NCI-H187 (cell line): ENCODE measurements at places on chromosomes 11 and 22.
A peak's percentile ranks its signal among the peaks of the same experiment; 100 is the strongest.

DNA sequence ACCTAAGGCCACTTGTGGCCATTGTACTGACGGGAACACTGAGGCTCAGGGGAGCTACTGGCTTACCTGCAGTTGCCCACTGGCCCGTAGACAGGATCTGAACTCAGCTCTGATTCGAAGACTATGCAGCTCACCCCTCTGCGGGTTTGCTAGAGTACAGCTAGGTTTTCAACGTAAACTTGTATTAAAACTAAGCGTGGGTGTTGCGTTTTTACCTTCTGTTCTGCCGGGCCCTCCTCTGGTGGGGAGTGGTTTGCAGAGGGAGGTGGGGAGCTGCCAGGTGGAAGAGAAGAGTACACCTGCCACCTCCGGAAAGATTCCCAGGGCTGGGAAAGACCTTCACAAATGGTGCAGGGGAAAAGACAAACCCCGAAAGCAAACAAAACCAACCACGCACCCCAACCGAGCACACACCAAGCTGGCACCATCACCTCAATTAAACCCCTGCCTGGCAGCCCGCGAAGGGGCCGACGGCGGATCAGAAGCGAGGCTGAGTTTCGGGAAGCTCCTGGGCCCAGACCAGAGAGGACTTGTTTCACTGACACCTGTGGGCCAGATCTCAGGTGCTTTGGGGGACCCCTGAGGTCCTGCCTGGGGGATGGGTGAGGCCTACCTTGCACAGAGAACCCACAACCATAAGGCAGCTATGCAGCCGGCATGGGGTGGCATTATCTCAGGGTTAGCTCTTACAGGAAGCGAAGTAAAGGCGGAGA, 37.7 kb downstream of the SHISAL1 start:
- no peak for DNase-seq

DNA sequence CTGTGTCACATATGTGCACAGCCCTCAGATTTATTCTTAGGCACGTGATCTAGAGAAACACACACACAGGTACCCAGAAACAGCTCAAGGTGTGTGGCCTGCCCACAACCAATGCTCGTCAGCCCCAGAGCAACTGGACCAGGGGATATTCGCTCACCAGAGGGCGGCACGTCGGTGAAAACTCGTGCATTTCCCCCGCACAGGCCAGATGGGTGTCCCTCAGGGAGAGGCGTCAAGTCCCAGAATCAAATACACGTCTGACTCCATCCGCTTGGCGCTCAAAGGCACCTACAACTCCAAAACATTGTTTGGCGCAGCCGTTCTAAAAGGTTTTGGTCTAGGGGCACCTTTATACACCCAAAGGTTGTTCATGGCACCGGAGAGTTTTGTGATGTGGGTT, 429.0 kb downstream of the BRD1 start:
- DNase-seq, result no peak

- no peak for DNase-seq
Measured at GRCh38 chr11:19027829-19028595, 32.5 kb downstream of the MRGPRX2 start.

DNA sequence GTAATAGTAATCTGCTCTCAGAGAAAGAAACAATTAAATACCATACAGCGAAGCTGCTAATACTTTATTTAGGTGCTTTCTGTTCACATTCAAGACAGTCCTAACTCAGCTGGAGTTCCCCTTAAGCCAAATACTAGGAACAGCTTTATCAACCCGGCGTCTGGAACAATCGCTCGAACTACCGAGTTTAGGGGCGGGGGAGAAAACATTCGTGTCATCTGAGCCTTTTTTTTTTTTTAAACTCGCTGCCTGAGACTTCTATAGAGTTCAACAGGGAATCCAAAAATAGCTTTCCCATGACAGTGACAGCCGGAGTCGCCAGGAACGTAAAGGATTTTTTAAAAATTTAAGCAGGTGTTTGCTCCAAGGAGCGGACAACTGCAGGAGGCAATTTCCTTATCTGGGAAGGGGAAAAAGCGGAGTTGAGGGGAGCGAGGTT, 852 bp downstream of the TRAF6 start:
- no peak for DNase-seq

DNA sequence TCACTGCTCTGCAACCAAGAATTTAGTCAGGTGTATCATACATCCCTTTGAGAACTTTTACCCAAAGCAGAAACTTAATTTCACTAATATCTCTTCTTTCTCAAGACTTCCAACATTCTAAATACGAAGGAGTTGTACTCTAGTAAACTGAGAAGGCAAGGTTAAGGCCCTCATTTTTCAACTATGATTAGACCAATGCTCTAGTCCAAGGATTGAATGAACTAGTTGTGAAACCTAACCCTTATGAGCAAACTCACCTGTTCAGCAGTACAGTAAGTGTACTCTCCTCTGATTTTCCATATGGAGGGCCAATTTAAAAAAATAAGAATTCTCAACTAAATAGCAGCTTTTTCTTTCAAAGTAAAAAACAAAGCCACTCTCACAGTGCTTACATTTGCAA, 180.0 kb upstream of the C11orf58 start:
- no peak for DNase-seq

GRCh38 chr22:38762551-38762983, 6.8 kb upstream of the SUN2 start:
- DNase-seq, result no peak

GRCh38 chr11:31872076-31872443, 60.9 kb upstream of the PAX6 start:
- DNase-seq, result no peak

GRCh38 chr11:26801601-26802000, 79.7 kb upstream of the SLC5A12 start:
- DNase-seq, result no peak

- DNase-seq, result no peak
Measured at GRCh38 chr22:39917197-39917643, 16.3 kb downstream of the GRAP2 start.

DNA sequence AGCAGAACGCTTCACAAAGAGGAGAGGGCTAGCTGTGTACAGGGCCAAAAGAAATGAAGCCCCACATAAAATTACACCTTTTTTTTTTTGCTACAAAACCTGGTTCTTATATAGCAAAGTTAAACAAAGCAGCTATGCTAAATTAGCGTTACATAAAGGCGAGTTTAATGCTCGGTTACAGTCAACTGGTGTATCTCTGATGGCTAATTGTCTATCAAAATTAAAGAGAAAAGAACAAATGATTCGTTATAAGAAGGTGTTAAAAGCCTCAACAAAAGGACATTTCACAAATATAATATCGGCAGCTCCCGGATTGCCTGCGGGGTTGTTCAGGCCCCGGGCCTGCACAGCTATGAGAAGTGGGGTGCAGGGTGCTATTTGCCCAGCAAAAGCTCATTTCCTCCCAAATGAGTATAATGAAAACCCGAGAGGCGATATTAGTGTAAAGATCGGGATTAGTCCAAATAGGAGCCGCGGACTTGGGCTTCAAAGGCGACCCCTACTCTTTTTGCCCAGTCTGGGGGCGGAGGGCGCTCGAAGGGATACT, 13.3 kb upstream of the PAX6 start:
- no peak for DNase-seq

DNA sequence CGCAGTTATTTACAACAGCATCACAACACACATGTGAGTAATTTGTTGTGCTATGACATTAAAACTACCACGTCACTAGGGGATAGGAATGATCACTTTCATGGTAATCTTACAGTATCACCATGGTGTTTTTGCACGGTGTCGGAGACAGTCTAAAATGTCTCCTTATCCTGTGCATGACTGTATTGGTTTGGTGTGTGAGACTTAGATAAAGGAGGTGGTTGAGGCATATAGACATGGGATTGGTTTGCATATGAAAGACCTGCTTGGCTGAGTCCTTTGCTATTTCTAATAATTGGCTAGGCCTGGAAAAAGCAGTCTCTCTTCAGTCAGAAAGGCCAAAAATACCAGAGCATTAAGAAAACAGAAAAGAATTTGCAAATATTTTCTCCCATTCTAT, 30.2 kb downstream of the MSANTD4 start:
- no peak for DNase-seq

DNA sequence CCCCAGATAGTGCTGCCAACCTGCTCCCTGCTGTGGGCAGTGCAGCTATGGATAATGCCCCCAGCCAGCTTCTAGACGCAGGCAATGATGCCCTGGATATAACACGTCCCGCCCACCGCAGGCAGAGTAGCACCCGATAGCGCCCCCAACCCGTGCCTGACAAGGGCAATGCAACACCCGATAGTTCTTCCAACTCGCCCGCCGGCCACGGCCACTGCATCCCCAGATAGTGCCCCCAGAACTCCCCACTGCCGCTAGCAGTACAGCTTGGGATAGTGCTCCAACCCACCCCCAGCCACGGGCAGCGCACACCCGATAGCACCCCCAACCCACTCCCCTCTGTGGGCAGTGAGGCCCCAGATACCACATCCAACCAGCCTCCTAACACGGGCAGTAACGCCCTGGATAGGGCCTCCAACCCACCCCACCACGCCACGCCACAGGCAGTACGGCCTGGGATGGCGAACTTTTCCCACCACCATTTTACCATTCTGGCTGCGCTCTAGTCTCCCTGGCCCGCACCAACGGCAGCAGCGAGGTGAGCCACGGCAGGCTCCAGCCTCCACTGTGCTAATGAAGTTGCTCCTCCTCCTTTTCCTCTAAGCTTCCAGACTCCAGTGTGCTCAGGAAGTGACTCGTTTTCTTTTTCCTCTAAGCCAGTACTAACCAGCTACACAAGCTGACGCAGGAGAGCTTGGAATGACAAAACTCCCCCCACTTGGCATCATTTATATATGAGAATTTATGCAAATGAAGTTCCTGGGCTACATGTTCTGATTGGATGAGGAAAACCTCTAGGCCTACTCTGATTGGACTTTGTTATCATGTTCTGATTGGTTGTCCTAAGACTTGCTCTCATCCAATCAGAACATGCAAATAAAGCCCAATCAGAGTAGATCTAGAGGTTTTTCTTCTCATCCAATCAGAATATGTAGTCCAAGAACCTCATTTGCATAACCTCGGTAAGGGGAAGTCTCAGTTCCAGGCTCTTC, 3.0 kb upstream of the RFPL3 start:
- no peak for DNase-seq

- no peak for DNase-seq
Measured at GRCh38 chr11:117444711-117445658, 117.3 kb downstream of the CEP164 start.

DNA sequence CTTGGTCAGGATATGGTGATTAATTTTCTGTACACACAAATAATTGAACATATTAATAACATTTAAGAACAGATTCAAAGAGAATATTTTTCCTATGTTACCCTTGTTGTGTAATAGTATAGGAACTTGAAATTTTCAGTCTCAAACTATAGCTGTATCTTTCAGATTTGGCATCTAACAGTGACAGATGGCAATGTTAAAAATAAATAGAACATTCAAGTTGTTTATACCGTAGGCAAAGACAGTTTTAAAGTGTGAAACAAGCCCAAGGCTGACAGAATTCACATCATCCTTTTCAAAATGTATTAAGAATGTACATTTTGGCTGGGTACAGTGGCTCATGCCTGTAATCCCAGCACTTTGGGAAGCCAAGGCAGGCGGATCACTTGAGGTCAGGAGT, 92.6 kb upstream of the TP53AIP1 start:
- DNase-seq, result no peak

DNA sequence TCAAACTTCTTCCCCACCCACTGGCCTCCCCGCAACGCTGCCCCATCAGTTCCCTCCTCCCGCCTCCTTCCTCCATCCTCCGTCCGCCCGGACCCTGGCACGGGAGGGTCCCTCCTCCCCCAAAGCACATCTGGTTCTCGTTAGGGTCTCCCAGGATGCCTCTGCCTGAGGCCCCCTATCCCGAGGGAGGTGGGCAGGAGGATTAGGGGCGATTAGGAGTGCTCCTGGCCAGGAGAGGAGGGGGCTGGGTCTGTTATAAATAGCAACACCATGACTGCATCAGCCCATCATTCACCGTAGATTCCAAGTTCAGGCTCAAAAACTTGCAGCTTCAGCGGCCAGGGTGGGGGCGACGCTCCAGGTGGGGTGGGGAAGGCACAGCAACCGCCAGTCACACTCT, 10.4 kb downstream of the MYRF start:
- DNase-seq, result no peak

DNA sequence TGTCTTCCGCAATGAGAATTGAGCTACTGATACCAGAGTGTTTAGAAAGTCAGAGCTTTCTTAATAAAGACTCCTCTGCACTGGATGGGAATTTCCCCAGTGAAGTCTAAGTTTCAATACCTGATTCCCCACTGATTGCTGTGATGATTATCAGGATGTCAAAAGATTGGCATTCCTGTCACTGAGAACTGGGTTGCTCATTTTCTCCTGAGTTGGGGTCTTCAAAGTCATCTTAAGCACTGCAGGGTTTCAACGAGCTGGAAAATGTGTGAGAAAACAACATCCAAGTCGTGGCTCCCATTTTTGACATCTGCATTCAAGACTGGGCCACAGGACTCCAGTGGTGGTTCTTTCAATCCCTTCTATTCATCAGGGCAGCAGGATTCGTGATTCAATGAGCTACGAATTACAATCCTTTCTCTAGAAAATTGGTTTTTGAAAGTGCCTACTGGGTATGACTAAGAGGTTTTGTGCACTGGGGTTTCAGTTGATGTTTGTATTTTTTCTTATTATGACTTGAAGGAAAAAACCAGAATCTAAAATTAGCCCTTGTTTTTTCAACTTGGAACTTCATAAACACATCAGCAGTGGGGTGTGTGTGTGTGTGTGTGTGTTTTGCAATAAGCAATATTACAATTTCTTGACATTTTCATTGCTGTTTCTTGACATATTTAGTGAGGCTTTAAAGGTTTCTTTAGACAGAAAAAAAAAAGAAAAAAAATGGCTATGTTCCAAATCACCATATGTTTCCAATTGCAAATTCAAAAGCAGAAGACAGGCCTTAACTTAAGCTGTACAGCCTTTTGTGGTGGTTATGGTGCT, 233.0 kb downstream of the FAM76B start:
- no peak for DNase-seq

- no peak for DNase-seq
Measured at GRCh38 chr22:30326255-30326705, 461 bp downstream of the TBC1D10A start.

DNA sequence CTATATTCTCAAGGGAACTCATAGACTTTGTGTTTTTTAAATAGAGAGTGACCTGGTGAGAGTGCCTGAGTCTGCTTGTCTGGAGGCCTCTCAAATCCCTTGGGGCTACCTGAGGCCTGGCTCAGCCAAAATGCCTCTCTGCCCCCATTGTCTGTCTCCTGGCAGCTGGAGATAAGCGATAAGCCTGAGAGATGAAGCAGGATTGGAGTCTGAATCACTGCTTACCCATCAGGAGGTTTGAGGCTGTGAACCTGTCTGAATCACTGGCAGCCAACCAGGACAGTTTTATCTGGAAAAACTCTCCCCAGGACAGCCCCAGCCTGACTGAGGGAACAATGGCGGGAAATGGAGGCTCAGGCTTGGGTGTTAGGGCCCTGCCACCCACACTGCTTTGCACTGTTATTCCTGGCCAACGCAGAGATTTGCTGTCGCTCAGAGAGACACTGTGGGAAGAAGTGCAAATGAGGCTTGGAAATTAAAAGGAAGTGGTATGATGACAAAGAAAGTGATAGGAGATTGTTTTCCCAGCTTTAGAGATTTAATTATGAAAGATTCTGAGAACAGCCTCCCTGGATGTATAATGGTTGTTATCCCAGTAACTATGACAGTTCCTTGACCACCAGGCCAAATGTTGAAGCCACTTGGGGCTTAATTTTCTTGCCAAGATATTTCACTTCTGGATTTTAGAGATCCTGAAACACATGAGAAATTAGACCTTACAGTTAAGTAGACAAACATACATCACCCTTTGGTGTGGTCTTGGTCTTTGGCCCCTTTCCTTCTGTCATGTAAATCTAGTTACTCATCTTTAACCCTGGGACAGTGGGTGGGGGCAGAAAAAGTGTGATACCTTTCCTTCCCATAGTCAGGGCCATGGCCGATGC, 102.1 kb downstream of the RASSF10 start:
- DNase-seq, result peak; percentile 56

- DNase-seq, result no peak
Measured at GRCh38 chr22:42719656-42720262, 911 bp downstream of the A4GALT start.
